NCI-H446 treated with DMSO at 0.1 percent for 48 hours (cell line): ENCODE measurements at places on chromosomes 2 and 18.

GRCh38 chr18:7681298-7681697 is 114.2 kb downstream of the PTPRM start:
- DNase-seq: no peak

DNA sequence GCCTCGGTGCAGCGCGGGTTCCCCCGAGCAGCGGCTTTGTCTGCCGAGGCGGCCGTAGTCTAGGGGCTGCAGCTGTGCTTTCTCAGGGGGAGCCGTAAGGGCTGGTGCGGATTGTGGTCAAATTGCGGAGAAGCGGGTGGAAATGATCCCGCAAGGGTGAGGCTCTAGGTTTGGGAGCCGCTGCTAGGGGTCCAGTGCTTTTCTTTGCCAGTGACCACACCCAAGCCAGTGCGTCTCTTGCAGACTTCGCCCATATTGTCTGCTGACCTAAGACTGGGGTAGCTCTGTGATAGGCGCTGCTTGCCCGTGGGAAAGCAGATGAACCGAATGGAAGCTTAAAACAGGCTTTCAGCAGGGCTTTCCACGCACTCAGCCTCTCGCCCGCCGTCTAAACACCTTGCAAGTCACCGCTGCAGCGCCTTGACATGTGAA is 2.1 kb downstream of the DPYSL5 start:
- DNase-seq: no peak

GRCh38 chr2:127464470-127465257 is 46.4 kb downstream of the PROC start:
- no peak for DNase-seq

GRCh38 chr2:160816916-160817499 is 323.4 kb upstream of the RBMS1 start:
- DNase-seq: peak; percentile 66
